HFFc6 (cell line): ENCODE measurements at places on chromosomes 5 and 9. TPM values are rescaled to one million over a fixed set of nuclear protein-coding genes. Genes with fewer than 3 reads are reported as not detected.

WHRN gene
- 3.3 to 4.5 TPM (median 4.1 TPM) in 3 replicates for total RNA-seq

PCDHA11 gene
- total RNA-seq, result 0.07 to 0.08 TPM in 2 of 3 replicates, not detected in the other

DNAI1 gene
- not detected in 3 replicates for total RNA-seq

TXNDC8 gene
- total RNA-seq, result not detected in 3 replicates

PCDHB15 gene
- total RNA-seq, result 0.56 to 1.4 TPM (median 0.63 TPM) in 3 replicates

TTC23L gene
- total RNA-seq, result not detected in 3 replicates

SLC25A2 gene
- 0.15 TPM in 1 of 3 replicates, not detected in the others for total RNA-seq
